ENCODE measurements at places on chromosomes 2 and 18. TPM values are rescaled to one million over a fixed set of nuclear protein-coding genes. Genes with fewer than 3 reads are reported as not detected.

DNA sequence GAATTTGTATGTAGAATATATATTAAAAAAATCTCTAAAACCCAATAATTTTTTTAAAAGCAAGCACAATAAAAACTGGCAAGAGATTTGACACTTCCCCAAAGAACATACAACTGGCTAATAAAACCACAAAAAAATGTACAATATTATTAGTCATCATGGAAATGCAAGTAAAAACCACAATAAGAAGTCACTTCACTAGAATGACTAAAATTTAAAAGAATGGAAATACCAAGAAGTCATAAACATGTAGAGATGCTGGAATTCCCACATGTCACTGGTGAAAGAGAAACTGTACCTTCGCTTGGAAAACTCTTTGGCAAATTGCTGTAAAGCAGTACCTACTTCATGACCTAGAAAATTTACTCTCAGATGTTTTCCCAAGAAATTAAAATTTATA, 43.4 kb upstream of the KYNU start:
- H3K4me1 ChIP-seq = no peaks in the 10 kb centered on the region
- no peaks in the 10 kb centered on the region for H3K27me3 ChIP-seq
- no peak overlapping the region for H3K4me3 ChIP-seq
- H3K36me3 ChIP-seq = no peaks in the 10 kb centered on the region

DNA sequence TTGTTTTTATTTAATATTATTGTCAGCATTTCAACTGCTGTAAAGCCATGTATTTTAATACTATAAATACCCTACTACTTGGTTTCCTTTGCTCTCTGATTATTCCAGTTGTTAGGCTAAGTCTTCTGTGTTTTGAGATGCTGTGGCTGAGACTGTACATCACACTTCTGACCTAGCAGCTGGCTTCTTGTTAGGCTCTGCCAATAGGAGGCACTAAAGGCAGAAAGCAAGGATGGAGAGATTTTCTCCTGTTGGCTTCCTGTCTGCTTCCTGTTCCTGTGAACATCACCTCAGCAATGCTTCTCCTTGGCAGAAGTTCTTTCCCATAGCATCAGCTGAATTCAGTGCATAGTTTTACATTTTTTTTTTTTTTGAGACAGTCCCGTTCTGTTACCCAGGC, 68.3 kb upstream of the YPEL5 start:
- H3K4me3 ChIP-seq = no peak overlapping the region
- no peaks in the 10 kb centered on the region for H3K36me3 ChIP-seq
- peaks cover 2% of the 10 kb centered on the region for H3K27me3 ChIP-seq
- H3K27ac ChIP-seq = no peak overlapping the region
- no peaks in the 10 kb centered on the region for H3K4me1 ChIP-seq

GRCh38 chr18:79778291-79778791, 19.4 kb upstream of the KCNG2 start:
- H3K27me3 ChIP-seq = no peaks in the 10 kb centered on the region
- no peak for DNase-seq
- H3K4me3 ChIP-seq = no peak overlapping the region
- no peaks in the 10 kb centered on the region for H3K36me3 ChIP-seq

The HOXD4 gene
- not detected for total RNA-seq

DNA sequence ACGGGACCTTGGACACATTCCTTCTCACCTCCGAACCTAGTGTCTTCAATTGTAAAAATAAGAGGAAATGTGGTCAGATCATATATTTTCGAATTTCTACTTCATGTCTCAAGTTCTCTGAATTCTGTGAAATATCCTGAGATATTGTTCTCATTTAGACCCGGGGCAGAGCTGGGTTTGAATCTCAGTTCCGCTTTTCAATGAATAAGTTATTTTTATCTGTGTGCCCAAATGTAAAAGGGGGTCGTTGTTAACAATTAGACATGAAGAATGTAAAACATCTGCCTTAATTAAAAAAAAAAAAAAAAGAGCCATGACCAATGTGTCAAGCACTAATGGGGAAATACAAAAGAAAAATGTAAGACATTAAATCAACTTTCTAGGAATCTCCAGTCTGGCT, 48.9 kb upstream of the BCL11A start:
- H3K4me3 ChIP-seq = no peak overlapping the region
- no peaks in the 10 kb centered on the region for H3K36me3 ChIP-seq
- H3K27me3 ChIP-seq = no peaks in the 10 kb centered on the region
- H3K27ac ChIP-seq = no peak overlapping the region

GRCh38 chr18:8354304-8354703, 254.9 kb upstream of the RAB12 start:
- H3K36me3 ChIP-seq = no peaks in the 10 kb centered on the region
- no peak overlapping the region for H3K27ac ChIP-seq
- no peaks in the 10 kb centered on the region for H3K27me3 ChIP-seq
- no peak overlapping the region for H3K4me3 ChIP-seq
- no peak for DNase-seq
